Choroid plexus epithelial cell (primary cell): ENCODE measurements at places on chromosomes 11 and 22.

GRCh38 chr11:221539-221938 is 14.0 kb downstream of the RIC8A start:
- no peak for DNase-seq

DNA sequence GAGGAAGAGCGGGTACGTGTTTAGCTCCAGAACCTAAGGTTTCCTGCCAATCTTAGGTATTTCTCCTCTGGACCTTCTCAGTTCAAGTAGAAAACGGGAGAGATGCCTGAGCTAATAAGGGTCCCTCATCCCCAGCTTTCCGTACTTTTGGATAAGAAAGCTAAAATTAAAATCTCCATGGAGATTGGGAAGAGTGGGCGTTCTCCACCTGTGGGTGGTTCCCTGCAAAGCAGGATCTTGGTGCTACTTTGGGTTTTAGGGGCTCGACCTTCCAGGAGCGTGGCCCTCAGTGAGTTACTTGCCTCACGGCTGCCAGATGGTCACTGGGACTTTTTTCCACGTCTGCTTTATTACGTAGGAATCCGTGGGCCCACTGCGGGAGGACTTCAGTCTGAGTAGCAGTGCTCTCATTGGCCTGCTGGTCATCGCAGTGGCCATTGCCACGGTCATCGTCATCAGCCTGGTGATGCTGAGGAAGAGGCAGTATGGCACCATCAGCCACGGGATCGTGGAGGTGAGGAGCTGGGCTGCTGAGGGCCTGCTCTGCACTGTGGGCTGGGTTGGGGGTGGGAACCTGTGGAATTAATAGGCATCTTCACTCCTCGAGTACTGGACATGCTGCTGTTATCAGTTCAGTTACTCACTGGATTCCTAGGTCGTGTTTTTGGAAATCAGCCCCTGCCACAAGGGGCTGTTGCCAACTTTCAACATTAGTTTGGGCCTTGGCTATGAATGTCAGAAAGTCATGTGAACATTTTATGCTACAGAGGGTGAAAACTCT is 17.8 kb upstream of the ST14 start:
- DNase-seq: peak; percentile 58

GRCh38 chr11:131198161-131199014 is 172.0 kb upstream of the NTM start:
- DNase-seq: no peak

GRCh38 chr11:287821-288477 is 977 bp upstream of the PGGHG start:
- DNase-seq: no peak

DNA sequence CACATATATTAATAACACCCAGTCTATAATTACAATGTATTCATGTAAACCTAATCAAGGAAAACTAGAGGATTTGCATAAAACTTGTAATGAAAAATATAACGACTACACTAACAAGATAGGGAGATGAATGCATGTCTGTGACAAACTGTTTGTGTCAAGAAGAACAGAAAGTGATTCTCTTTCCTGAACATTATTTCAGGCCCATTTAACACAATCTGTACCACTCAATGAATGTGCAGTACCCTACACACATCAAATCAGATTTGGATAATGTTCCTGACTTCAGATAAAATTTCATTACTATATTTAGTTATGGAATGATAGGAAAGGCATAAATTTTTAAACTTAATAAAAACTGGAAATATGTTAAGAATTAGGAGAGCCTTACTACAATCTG is 93.1 kb downstream of the CADM1 start:
- no peak for DNase-seq

- no peak for DNase-seq
Observed at GRCh38 chr22:37516456-37516855, 2.8 kb downstream of the CARD10 start.

DNA sequence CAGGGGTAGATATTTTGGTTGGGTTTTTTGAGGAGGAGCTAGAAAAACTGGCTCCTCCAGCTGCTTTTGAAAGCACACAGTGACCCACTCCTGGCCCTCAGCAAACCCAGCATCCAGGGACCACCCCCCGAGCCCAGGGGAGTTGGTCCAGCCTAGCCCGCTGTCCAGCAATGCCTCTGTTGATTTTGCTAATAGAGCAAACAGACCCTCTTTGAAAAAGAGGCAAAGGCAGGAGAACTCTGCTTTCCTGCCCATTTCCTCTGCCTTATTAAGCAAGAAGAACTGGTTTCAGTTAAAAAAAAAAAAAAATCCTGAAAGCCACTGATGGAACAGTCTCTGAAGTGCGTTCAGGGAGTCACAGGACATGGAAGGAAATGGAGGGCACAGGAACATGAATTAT is 25.3 kb downstream of the ABTB2 start:
- DNase-seq: no peak

DNA sequence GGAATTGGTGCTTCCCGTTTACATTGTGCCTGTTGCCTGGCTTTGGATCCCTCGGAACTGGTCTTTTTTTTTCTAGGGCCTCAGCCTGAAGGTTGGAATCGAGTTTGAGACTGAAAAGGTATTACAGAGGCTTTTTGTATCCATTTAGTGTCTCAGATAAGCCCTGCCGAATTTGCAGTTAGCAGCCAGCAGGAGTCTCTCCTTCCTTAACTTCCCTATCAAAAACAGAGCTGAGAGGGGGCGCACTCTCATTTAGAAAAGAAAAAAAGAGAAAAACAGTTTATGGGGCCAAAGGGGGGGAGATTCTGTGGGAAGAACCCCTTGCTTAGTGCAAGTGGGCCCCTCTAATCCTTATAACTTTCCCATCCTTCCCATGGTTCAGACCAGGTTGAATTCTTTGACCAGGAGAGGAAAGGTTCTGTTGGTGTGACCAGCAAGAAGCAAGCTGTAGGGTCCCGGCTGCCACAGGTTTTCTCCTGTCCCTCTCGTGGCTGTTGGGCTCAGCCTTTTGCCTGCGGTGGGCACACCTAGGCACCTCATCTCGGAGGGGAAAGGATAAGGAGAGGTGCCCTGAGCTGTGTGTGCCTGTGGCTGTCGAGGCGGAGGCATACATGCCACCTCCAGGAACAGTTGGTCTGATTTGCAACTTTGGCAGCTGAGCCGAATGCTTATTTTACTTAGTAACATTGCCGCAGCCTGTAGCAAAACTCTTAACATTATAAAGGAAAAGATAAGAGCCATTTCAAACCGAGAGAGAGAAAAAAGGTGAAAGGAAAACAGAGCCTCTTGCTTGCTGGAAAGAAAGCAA is 565.0 kb upstream of the CNTN5 start:
- DNase-seq: peak; percentile 1

DNA sequence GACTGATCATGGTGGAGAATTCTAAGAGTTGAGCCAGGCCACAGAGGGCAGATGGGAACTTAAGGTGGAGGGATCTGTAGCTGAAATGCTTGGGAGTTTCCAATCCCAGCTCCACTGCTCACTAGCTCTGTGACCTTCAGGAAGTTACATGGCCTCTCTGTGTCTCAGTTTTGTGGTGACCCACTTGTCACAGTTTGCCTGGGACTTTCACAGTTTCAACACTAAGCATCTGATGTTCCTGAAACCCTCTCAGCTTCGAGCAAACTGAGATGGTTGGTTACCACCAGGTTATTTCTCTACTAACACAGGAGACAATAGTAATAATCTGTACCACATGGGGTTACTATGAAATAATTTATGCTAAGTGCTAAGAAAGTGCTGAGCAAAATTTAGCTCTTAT is 505.3 kb downstream of the OPCML start:
- no peak for DNase-seq

GRCh38 chr22:50532824-50533796 is 3.3 kb upstream of the TYMP start:
- DNase-seq: no peak

GRCh38 chr11:35426351-35426750 is 7.0 kb upstream of the SLC1A2 start:
- no peak for DNase-seq
